Stimulated activated CD4-positive, alpha-beta T cell treated with anti-CD3 and anti-CD28 coated beads, Interleukin-2, amount 100 ng/mL, for 24 hours (primary cell): ENCODE measurements at places on chromosomes 12 and 14.

DNA sequence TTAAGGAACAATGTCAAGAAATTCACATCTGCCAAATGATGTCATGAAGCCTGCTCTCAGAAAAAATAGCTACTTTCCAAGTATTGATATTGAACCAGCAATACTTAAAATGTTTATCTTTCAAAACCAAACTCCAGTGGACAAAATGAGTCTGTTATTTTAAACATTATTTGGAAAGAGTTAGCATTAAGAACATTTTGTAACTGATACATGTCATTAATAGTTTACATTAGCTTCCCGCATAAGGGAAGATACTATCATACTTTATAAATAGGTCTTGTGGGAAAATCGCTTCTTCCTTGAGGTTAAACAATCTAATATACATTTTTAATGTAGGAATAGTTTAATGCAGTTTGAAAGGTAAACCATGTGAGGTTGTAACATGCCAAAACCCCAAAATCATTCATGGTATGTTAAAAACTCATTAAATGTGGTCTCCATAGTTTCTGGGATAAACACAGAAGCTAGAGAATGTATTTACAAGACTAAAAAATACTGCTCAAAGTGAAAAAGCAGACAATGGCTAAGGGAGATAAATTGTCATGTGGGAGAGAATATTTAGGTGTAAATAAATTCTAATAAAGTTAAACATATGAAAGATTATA, 73.4 kb upstream of the ATP2B1 start:
- no peak for DNase-seq

DNA sequence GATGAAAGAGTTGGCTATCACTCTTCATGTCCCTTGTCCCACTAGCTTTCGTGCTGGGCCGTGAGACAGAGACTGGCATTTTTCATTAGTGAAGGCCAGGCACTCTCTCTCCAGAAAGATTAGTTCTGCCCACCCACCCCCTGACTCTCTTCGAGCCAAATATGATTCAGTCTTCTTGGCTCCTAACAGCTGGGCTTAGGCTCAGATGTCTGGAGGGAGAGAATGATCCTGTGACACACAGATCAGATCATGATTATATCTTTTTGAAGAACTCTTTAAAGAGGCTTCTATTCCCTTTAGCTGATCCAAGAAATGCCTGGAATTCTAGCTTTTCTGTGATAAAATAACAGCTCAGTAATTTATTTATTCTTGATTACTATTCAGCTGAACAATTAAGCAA, 5.2 kb upstream of the GNG2 start:
- DNase-seq = no peak

- DNase-seq = no peak
Measured at GRCh38 chr12:12081836-12082497, 11.2 kb downstream of the BCL2L14 start.

DNA sequence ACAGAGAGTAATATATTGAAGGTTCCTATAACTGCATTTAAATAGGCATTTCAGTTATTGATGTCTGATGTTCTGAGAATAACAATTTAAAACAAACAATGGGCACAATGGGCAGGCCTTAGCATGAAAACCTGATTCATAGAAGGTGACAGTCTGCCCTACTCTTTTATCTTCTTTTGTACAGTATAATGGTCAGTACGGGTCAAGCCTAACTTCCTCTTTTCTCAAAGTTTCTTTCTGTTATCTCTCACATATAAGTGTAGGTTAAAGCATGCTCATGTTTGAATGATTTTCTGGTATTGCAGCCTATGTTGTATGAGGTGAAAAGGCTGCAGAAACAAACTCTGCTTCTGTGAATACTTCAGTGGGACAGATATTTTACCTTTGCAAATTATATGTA, 14.2 kb downstream of the FKBP3 start:
- no peak for DNase-seq

GRCh38 chr12:104279164-104279563, 24.4 kb upstream of the EID3 start:
- no peak for DNase-seq

GRCh38 chr14:96165493-96166436, 38.9 kb upstream of the BDKRB2 start:
- DNase-seq = no peak

GRCh38 chr14:87838931-87839330, 154.1 kb downstream of the GALC start:
- DNase-seq = no peak

DNA sequence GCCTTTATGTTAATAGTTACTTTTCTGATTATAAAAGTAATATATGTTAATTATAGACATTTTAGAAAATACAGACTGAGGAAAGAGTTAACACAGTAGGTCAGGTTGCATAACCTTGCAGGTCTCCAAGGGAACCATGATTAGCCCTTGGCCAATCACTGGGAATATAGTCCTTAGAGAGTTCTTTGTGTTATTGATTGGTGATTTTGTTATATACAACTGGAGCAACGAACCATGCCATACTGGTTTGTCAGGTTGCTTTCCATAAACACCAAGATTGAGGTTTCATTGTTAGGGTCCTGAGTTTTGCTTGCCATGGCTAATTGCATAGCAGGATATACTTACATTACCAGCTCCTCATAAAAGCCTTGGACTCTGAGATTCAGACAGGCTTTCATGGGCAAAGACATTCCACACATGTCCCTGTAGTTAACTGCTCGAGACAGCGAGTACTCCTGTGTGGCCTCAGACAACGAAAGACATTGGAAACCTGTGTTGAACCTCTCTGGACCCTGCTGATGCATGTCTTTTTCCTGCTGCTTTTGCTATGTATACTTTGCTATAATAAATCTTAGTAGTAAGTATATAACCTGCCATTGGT, 33.7 kb downstream of the MAPK1IP1L start:
- no peak for DNase-seq

DNA sequence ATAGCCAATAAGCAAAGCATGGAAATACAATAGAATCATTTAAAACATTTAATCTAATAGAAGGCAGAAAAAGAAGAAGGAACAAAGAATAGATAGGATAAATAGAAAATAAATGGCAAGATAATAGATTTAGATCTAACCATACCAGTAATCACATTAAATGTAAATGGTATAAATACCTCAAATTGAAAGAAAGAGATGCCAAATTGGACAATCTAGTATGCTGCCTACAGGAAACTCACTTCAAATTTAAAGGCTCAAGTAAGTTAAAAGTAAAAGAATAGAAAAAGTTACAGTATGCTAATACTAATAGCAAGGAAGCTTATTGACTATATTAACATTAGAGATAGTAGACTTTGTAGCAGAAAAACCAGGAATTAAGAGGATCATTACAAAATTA, 40.1 kb downstream of the RAN start:
- DNase-seq = no peak

DNA sequence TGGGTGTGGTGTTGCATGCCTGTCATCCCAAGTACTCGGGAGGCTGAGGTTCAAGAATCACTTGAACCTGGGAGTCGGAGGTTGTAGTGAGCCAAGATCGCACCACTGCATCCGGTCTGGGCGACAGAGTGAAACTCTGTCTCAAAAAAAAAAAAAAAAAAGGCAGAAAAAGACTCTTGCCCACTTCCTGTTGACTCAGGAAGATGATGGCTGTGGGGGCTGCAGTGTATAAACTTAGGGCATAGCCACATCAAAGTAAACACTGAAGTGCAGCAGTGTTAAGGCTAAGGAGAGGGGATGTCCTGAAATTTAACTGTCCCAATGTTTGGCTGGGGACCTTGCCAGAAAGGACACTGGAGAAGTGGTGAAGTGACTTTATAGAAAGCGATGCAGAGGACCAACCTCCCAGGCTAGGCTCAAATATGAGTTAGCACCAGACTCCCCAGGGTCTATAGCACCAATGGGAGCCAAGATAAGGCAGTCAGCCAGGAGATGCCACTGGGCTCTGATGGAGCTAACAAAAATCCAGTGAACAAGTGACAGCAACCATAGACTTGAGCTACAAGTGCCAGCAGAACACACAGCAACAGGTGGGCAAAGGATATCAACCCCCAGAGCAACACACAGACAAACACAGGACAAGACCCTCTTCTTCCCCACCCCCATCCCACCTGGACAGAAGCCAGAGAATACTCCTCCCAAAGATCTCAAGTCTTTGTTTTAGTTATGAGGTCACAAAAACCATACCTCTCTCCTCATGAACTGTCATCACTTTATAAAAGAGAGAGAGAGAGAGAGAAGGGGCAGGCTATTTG, 28.0 kb downstream of the NELL2 start:
- peak; percentile 44 for DNase-seq

- DNase-seq = no peak
Measured at GRCh38 chr12:2841056-2841650, 6.3 kb upstream of the NRIP2 start.

- no peak for DNase-seq
Measured at GRCh38 chr14:52692248-52692962, 3.0 kb downstream of the ERO1A start.

GRCh38 chr14:21057803-21058675, at the start of gene RNASE8:
Gene RNASE8 (plus strand): TSS chr14:21057822. CDS start chr14:21057893, 71 bp downstream.
- no peak for DNase-seq

DNA sequence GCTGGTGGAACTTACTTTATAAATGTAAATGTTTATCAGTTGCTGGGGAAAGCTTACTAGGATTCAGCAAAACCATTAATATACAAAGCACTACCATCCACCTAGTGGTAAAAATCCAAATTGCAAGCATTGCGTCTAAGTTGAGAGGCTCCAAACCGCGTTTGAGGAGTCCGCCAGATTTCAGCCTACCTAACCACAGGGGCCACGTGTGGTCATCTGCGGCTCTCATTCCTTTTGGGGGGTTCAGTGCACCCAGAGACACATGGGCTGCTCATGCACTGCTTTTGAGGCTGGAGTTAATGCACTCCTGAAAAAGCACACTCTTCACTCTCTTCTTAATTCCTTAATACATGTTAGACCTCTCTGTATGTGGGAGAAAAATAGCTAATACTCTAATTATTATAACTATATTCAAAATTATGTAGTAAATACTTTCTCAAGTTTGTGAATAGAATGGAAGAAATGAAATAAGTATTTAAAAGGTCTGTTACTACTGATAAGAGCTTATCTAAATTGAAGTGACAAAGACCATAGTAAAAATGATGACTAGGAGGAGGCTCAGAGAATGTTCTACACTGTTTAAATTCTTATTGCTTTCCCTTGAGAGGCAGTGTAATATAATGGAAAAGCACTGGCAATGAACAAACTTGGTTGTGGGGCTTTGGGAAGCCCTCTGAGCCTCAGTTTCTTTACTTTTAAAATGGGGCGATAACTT, 41.4 kb upstream of the MANSC4 start:
- no peak for DNase-seq

- no peak for DNase-seq
Measured at GRCh38 chr12:66061557-66062289, 68.8 kb downstream of the LLPH start.

- no peak for DNase-seq
Measured at GRCh38 chr12:46788072-46788887, 37.5 kb downstream of the SLC38A4 start.

- DNase-seq = no peak
Measured at GRCh38 chr12:2642896-2643425, 151.8 kb upstream of the FKBP4 start.

GRCh38 chr12:124593176-124593575, 25.8 kb upstream of the NCOR2 start:
- DNase-seq = no peak

- DNase-seq = peak; percentile 67
Measured at GRCh38 chr14:31206536-31207286, 882 bp downstream of the HECTD1 start.

DNA sequence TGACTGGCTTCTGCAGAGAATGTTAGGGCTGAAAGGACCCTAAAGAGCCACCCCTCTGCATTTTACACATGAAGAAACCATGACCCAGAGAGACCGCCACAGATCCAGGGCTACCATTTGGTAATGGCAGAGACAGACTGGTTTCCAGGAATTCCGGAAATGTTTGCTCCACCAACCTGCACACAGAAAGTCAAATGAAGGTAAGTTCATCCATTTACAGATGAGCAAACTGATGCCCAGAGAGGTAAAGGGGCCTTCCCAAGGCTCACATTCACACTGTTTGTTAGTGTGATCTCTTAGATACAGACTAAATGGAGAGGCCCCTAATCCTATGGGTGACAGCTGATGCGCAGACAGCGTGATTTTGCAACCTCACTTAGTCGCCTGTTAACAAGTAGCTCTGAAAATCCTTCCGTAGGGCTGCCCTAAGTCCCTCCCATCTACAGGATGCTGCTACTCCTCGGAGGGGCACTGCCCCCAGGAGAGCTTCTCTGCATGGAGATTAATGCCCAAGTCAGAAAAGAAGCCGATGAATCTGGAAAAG, 33.8 kb downstream of the ZFP36L1 start:
- DNase-seq = no peak

DNA sequence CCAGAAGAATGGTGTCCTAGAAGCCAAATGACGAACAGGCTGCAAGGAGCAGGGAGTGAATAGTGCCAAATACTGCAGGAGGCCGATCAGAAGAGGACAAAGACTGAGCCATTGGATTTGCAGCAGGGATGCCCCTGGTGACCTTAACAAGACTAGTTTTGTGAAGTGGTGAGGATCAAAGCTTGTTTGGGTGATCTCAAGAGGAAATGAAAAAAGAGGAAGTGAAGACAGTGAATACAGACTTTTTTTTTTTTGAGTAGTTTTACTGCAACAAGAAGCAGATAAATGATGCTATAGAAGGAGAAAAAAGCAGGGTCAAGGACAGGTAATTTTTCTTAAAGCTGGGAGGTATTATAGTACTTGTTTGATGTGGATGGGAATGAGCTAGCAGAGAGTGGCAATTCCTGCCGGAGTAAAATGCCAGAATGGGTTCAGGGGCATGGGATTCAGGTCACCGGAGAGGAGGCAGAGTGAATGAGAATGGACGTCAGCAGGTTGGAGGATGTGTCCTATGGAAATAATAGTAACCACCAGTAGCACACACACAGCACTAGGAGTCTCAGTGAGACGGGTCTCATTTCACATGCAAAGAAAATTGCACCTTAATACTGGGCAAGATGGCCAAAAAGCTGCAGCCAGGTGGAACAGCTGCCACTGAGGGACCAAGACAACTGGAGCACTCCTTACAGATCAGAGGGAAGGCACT, 345.8 kb upstream of the CCDC196 start:
- DNase-seq = no peak

- no peak for DNase-seq
Measured at GRCh38 chr14:49975276-49975675, 82.4 kb downstream of the ARF6 start.

DNA sequence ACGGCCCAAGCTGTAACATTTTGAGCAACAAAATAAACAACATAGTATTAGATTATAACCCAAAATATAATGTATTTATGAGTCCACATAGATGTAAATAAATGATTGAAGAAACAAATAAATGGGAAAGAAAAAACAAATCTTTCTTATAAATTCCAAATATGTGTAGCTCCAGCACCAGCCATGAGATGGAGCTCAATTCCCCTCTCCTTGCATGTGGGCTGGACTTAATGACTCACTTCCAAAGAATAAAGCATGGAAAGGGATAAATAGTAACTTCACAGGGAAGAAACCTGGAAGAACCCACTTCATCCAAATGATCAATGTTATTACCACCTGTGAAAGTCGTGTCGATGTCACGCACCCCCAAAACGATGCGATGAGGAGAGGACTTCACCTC, 158.8 kb downstream of the RPAP3 start:
- DNase-seq = no peak
